ENCODE measurements at places on chromosomes 7 and 10.
A peak's percentile ranks its signal among the peaks of the same experiment; 100 is the strongest.

DNA sequence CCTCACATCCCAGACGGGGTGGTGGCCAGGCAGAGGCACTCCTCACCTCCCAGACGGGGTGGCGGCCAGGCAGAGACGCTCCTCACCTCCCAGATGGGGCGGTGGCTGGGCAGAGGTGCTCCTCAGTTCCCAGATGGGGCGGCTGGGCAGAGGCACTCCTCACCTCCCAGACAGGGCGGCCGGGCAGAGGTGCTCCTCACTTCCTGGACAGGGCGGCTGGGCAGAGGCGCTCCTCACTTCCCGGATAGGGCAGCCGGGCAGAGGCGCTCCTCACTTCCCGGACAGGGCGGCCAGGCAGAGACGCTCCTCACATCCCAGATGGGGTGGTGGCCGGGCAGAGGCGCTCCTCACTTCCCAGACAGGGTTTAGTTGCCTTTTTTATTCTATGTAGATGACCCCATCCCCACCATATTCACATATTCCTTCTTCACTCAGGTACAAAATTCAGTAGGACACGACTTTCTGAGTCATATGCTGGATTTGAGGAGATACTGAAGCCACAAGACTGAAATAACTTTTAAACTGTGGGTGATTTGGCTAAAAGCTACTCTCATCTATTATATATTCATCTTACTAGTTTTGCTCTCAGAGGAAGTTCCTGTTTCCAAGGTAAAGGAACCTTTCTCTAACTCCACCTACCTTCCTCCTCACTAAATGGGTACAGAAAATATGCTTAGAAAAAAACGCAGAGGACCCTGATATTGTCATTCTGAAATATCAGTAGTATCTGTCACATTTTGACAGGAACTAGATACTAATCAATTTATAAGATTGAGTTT lies 54.4 kb downstream of the ENTPD1 start:
- DNase-seq, result no peak

DNA sequence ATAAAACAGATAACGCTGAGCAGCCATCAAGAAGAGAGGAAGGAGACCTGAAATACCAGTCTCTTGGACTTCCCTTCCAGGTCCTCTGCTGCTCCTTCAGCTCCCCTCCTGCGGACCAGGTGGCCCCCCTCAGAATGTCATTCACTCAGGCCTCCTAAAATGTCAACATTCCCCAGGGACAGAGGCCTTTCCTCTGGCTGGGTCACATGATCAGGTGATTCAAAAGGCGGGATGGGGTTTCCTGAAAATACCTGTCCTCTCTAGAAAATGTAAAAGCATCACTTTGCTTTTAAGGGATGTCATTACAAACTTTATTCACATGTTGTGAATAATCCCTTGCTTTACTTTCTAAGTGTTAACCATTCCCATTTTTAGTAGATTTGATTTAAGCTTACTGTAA lies 311.1 kb downstream of the INHBA start:
- no peak for DNase-seq

DNA sequence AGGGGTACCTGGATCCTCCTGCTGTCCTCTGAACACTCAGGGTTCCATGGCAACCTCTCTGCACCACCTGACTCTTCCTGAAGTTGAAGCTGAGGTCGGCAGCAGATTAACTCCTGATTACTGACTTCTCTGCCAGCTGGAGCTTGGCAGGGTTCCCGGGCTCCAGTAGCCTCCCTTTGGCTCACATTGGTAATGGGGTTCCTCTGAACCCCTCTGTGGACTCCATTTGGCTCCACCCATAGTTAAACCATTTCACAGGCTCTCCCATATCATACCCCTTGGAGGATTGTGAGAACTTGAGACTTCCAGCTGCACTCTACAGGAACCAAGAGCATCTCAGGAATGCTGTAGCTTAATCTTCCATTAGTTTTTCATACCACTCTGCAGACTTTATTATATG lies 292.5 kb downstream of the HDAC9 start:
- DNase-seq, result no peak

DNA sequence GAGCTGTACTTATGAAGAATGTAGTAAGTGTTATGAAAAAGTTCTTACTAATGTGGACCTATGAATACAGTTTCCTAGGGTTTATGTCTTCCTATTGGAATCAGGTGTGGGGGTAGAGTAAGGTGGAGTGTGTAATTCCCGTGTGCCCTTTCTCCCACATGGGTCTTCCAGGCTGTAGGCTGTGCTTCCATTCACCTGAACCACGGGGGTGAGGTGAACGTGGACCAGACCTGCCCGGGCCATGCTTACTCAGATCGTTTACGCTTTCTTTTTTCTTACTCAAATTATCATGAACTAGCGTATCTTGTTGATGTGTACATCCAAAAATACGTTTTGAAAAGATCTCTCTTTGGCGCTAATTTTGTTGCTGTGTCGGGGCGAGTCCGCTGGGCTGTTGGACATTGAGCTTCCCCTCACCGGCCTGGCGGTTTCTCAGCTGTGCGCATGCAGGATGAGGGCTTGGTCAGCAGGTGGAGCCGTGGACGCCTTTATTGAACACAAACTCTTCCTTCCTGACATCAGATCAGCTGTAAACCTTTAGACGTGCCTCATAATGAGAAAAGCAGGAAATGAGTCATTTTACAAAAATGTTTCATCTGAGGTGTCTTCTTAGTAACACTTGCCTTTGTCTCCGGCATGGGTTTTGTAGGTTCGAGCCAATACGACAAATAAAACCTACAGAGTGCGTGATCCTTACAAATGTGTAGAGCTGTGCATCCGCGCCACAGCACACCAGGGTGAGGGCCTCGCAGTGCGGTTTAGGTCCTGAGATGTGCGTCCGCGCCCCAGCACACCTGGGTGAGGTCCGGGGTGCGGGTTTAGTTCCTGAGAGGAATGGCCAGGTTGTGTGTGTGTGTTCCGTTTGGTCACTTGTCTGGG lies 53.8 kb downstream of the WDR37 start:
- DNase-seq, result peak; percentile 88

DNA sequence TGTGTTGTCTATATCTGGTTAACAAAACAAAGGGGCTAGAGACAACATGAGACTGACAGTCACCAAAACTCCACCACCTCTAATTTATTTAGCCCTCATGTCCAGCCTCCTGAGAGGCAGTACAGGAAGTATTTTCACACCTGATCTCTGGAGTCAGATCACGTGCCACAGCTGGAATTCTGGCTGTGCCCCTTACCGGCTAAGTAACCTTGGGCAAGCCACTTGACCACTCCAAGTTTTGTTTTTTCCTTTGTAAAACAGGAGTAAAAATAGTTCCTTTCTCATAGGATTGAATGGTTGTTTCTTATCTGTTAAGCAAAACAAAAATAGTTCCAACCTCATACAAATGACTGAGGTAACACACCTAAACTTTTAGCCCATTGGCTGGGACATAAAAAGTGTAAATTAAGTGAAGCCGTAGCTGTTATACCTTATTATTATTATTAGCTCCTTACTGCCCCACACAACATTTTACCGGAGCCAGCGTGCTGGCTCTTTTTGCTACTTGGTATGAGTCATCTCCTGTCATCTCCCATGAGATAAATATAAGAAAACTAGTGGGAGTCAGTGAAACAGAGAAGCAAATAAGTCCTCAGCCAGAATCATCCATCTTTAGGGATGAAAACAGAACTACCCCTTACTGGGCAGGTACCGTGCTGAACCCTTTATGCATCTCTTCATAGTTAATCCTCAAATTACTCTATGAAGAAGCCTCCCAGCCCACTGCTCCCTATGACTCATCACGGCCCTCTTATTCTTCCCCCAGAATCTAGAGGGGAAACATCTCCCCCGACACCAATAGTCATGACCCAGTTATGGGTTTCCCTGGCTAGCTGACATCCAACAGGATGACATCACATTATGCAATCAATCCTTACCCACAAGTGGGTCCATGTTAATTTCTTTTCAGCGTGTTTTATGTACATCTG lies 44.9 kb downstream of the PPP1R3C start:
- no peak for DNase-seq

GRCh38 chr7:69610374-69611084 lies 12.3 kb downstream of the AUTS2 start:
- no peak for DNase-seq

- DNase-seq, result no peak
These were observed 259.8 kb downstream of the GLI3 start for GRCh38 chr7:41977151-41977651.

- no peak for DNase-seq
These were observed 114.1 kb downstream of the ABCA13 start for GRCh38 chr7:48285373-48285772.

DNA sequence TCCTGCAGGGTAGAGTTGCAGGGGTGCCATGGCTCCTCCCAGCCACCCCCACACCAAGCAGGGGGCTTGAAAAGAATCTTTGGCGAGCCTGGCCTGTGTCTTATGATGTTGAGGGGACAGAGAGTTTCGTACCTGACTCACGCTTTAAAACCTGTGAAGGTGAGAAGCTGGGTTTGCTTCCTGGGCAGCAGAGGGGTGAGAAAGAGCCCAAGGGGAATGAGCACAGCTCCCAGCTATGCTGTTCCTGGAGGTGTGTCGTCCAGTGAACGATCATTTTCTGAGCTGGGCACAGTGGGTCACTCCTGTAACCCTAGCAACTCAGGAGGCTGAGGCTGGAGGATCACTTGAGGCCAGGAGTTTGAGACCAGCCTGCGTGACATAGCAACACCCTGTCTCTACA lies 13.5 kb upstream of the ADRB1 start:
- DNase-seq, result no peak

GRCh38 chr10:91313-91712 lies 42.2 kb upstream of the TUBB8 start:
- DNase-seq, result peak; percentile 44

All from activated CD8-positive, alpha-beta memory T cell treated with anti-CD3 and anti-CD28 coated beads for 24 hours (primary cell).